NCI-H1105 (cell line): ENCODE measurements at places on chromosomes 2 and 18.
A peak's percentile ranks its signal among the peaks of the same experiment; 100 is the strongest.

GRCh38 chr2:192570788-192571187, 376.1 kb upstream of the TMEFF2 start:
- DNase-seq, result no peak

- DNase-seq, result no peak
Observed at GRCh38 chr2:230435431-230435830, 19.4 kb downstream of the SP100 start.

DNA sequence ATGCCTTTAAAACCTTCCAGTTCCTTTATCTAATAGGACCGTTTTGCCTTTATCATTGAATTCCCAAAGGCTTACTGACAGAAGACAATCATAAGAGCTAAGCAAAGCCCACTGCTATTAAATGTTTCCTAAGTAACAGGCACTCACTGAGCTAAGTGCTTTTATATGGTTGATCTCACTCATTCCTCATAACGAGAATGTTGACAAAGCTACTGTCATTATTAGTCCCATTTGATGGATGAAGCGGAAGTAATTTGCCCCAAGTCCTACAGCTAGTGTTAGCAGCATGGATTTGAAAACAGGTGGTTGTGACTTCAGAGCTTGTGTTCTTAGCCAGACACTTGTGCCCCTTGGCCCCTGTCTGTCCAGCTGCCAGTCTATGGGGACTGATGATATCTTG, 134.8 kb upstream of the SERPINE2 start:
- DNase-seq, result no peak

DNA sequence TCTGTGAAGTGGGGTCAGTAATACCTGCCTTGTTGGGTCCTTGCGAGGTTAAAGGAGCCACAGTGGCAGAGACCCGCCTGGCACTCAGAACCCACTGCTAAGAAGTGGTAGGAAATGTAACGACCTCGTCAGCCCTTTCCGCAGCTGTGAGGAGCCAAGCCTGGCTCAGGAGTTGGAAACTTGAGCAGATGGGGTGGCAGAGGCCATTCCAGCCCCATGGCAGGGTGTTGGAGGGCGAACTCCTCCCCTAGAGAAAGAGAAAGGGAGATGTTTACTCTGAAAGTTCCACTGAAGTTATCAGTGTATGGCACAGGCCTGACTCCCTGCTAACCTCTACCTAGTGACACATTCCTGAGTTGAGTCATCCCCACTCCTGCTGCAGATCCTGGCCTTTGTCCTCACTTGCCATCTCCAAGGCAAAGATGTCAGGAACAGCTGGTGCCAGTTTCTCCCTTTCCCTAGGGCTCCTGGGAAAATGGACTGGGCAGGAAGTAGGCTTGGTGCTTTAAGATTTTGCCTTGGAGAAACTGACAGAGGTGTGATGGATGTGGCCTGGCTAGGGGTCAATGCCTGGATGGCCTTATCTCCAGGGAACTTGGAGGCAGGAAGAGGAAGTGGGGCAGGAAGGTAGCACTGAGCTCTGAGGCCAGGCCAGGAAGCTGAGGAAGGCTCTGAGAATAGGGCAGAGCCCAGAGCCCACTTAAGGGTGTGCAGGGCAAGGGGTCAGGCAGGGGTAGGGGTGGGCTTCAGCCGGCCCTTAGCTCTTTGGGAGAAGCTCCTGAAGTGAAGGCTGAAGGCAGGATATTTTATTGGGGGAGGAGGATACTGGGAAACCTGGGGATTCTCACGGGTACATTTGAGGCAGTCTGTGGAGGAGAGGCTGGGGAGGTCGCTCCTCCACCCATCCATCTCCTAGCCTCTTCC, 888 bp downstream of the VAMP5 start:
- no peak for DNase-seq

DNA sequence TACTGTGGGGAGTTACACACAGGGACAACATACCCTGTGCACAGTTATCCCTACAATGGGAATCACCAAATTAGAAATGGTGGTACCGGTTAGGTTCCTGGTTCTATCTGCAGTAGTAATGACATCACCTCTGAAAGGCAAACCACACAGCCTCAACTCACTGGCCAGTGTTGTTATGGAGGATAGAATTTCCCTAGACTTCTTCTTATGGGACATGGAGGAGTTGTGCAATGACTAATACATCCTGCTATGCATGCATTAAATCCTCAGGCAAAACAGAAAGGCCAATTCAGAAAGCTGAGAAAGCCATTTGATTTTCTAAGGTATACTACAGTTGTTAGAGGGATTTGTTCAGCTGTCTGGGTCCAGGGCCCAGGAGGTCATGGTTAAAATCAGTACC, 439.3 kb downstream of the TMX3 start:
- no peak for DNase-seq

DNA sequence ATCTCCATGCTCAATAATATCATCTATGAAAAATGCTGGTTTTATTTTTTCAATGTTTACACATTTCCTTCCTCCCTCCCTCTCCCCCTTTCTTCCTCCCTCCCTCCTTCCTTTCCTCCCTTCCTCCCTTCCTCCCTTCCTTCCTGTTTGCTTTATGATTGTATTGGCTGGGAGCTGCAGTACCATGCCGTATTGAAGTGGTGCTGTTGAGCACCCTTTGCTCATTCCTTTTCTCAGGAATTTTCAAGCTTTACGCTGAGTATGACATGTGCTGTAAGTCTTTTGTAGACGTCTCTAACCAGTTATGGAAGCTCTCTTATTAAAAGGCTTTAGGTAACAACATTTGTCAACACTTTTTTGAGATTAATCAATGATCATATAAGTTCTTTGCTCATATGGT, 100.4 kb downstream of the SNTG2 start:
- DNase-seq, result no peak

DNA sequence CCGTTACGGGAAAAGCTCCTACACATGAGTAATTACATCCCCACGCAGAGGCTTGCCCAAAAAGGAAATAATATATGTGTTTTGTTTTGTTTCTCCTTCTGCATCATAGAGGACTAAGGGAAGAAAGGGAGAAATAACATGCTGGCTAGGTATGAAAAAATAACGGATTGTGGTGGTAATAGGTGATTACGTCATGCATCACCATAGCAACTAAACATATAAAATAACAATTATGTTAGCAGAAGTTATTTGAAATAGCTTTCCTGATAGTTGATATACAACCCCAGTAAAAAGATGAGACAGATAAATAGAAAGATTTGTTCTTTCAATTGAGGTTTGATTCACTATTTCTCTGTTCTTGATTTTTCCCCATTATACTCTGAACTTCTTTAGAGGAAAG, 518.0 kb downstream of the ZNF516 start:
- no peak for DNase-seq

DNA sequence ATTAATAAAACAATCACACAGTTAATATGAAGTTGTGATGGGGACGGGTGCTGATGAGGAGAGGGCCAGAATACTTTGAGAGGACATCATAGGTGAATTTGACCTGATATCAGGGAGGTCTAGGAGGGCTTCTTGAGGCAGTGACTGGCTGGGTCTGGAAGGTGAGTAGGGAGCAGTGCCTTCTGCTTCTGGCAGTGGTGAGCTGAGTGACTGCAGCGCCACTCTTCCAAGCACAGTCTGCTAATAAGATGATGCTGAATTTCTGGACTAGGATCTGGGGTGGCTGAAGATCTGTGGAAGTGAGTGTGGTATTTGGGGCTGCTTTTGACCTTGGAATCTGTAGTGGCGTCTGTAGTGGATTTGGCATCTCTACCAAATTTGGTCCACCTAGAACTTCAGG, 5.5 kb downstream of the DGKD start:
- no peak for DNase-seq

GRCh38 chr2:195535911-195536522, 121.0 kb upstream of the SLC39A10 start:
- no peak for DNase-seq

- no peak for DNase-seq
Observed at GRCh38 chr2:68755071-68755470, 20.5 kb downstream of the ARHGAP25 start.

DNA sequence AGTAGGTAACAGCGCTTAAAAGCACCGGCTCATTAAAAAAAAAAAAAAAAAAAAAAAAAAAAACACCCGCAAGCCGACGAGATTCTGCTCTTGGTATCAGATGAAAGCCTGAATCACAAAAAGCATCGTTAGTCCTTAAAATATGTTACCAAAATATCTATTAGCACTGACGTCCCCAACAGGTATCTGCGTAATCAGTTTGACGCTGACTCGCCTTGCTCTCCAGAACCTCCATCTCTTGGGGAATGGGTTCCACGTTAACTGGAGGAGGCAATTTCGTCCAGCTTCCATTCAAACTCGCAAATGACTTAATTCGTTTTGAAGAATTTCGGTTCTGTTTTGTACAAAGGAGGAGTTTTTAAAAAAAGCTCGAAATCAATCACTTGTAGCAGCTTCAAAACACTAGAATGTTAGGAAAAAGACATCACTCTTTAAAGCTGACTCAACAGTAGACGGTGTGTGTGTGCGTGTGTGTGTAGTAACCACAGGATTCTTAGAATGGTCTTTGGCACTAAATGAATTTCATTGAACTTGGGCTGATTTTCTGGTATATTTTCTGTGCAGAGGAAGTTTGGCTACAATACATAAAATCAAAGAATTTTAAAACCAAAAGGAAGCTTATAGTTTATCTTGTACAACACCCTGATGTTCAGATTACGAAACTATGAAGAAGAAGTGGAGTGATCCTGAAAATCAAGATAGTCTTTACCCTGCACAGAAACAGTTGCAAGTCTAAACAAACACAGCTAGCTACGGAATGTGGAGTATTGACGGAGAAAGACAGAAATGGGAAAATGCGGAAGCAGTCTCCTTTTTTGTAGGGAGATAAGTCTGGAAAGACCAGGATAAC, 1.1 kb upstream of the PGAP1 start:
- peak; percentile 35 for DNase-seq

DNA sequence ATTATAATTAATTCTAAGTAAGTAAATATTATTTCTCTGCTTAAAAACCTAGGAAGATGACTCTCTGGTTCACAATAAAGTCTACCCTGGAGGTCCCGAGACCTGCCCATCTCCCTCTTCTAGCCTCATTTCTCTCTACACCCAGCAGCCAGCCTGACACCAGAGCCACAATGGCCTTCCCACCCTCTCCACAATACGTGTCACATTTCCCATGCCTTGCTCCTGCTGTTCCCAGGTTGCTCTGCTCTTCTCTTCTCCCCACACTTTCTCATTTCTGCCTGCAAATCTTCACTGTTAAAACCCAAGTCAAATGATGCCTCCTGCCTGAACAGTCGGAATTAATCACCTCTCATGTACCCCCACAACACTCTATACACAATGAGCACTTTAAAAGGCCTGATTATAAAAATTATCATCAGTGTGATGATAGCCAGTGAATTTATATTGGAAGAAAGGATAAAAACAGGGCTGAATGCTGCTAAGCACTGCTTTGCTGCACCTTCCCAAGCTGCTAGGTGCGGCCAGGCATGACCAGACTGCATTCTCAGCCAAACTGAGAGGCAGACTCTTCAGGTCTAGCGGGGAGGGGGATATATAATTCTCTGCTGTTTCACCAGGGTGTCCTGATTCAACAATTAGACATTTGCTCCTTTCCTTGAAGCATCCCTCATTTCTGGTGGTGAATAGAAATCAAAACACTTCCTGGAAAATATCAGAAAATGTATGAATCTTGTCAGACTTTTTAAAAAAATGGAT, 160.6 kb downstream of the DTNA start:
- DNase-seq, result no peak

DNA sequence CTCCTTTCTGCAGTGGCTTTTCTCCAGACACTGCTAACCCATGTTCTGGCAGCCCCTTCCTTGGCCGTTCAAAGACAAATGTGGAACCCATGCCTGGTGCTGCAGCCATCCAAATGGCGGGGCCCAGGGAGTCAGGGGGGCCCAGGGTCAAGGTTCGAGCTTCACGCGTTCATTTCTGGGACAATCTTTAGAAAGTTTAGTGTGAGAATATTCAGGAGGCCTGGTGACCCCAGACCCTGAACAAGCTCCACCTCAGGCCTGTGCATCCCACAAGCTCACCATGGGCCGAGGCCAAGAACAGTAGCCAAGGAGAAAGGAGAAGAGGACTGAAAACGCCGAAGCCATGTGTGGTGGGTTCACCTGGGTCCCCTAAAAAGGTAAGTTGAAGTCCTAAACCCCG, 54.4 kb downstream of the ANKMY1 start:
- DNase-seq, result no peak

DNA sequence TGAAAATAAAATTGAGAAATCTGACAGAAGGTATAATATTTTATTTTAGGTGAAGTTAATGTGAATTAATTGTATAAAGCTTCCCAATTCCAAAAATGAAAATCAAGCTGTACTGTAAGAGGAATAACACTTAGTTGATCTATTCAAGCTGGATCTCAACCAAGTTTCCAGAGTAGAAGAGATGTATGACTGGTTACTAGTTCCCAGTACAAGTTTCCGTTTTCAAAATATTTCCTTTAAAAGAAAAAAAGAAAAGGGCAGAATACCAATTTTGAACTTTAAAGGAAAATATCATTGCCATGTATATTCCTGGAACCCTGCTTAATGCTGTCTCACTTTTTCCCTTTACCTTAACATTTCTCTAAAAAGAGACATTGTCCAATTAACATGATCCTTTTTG, 308.5 kb downstream of the IRS1 start:
- no peak for DNase-seq

GRCh38 chr2:215363039-215363438, 51.2 kb downstream of the ATIC start:
- DNase-seq, result no peak

GRCh38 chr2:147223119-147223518, 621.7 kb upstream of the ACVR2A start:
- no peak for DNase-seq

DNA sequence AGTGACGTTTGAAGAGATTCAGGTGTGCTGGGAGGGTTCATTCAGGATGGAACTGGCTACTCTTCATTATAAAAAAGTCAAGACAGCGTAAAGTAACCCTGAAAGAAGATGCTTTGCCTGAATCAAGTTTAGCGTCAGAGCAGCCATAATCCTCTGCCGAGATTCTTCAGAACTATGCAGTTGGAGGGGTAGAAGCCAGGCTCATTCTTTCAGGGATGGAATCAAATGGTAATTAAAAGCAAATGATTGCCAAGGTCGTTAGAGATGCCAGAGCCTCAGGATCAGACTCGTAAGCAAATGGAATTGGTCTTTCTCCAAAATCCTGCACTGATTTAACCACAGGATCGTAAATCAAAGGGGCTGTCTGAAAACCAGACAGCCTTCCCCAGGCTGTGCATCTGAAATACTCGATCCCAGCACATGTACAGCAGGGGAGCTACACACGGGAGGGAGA, 21.9 kb downstream of the APCDD1 start:
- DNase-seq, result no peak

- no peak for DNase-seq
Observed at GRCh38 chr2:134457765-134458472, 204.0 kb downstream of the MGAT5 start.

DNA sequence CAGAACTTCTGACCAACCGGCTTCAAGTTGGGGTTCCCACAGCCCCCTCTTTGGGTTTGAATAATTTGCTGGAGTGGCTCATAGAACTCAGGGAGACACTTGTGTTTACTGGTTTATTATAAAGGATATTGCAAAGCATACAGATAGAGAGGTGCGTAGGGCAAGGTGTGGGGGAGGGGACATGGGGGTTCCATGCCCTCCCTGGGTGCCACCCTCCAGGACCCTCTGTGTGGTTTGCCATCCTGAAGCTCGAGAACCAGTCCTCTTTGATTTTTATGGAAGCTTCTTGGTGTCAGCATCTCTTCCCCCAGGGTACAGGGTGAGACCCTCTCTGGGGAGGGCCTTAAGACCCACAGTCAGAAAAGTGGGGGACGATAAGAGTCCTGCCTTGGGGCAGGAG, 38.8 kb downstream of the ITGB1BP1 start:
- DNase-seq, result no peak
